SHP77 (cell line): ENCODE measurements at places on chromosomes 13 and 19.

- no peak for DNase-seq
Observed at GRCh38 chr19:3766520-3766919, 4.0 kb downstream of the MRPL54 start.

- DNase-seq: no peak
Observed at GRCh38 chr19:46845959-46846459, 4.6 kb downstream of the AP2S1 start.

DNA sequence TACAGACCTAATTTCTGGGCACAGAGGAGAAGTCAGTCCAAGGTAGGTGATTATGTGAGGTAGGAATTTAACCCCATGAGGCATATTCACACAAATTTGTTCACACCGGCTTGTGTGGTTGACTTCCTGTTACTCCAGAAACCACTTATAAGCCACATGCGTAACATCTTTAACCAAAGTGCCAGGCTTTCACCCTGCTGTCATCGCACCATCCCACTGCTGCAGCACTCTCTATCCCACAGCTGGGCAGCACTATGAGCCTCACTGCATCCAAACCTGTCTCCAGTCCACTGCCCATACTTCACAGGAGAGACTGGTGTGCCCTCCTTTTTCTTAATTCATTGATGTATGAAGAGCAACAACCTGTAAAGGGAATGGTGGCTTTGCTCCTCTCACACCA is 128.2 kb upstream of the ARGLU1 start:
- DNase-seq: no peak

DNA sequence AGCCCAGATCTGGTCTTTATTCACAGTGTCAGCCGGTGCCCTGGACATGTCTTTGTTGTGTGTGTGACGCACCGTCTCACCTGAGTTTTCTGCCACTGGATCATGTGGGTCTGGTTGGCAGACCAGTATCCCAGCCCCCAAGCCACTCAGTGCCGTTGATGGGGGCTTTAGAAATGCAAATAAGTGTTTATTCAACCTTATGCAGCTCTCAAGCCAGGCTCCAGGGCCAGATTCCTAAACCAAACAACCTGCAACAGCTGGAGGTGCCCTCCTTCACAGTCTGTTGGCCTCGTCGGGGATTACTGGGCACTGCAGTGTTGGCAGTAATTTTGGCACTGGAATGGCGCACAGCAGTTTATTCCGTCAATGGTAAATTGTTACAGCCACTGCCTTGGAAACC is 21.6 kb downstream of the FAM124A start:
- no peak for DNase-seq

DNA sequence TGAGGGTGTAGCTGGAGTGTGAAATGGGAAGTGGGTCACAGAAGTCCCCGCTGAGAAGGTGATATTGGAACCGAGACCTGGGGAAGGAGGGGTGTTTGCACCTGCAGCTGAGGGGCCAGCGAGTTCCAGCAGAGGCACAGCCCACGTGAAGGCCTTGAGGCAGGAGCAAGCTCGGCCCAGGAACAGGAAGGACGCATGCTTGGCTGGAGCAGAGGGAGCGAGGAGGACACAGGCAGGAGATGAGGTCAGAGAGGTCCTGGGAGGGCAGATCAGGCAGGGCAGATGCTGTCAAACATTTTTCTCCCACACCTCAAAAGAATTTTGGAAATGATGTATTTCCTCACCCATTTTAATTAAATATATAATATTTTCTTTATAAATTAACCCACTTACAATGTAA is 9.3 kb downstream of the ZNF415 start:
- no peak for DNase-seq

DNA sequence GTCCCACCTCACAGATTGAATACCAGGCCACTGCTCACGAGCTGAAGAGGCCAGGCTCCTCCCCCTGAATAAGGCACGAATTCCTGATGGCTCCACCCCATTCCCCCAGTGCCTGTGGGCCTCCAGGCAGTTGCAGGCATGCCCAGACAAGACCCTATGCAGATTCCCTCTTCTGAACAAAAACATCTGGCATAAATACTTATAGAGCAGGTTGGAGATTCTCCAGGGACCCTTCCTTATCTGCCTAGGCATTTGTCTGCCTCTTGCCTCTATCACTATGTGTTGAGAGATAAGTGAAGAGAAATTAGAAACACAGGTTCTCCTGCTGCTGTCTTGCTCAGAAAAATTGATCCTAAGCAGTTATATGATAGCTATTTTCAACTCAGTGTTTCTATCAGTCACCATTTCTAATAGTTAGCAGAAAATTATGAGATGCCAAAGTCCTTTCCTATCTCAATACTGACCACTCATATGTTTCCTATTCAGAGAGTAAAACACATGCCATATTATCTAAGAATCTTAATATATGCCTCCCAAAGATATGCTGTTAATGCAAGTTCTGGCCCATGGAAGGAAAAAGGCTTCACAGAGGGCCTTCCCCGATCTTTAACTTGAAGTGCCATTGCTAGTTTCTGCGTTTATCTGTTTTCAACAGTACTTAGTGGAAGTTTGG is 364.0 kb downstream of the KCTD12 start:
- DNase-seq: no peak

DNA sequence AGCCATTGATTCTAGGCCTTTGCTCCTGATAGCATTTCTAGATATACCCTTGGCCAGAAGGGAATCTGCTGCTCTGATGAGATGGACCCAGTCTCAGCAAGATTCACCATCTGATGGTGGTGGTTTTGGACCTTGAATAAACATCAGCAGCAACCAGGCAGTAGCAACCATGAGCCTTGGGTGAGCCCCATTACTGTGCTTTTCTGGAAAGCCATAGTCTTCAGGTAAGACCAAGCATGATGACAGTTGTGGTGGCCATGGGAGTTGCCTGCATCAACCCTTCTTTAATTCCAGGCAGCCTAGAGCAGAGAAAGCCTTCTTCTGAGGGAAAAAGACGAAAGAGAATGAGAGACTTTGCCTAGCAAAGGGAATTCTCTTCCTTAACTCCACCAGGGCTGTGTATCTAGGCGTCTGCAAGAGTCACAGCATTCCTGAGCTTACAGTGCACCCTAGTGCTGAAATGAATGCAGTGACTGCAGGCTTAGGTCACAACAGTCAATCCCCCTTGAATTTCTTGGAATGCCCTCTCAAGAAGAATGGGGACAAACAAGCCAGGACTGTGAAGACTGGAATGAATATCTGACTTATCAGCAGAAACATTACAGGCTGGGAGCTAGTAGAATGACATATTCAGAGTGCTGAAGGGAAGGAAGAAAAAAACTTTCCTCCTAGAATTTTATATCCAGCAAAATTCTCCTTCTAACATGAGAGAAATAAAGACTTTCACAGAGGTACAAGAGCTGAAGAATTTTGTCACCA is 942.4 kb upstream of the PCDH20 start:
- DNase-seq: no peak
